ENCODE measurements at places on chromosomes 2 and 18.

- peak; percentile 25 for DNase-seq
These were observed 319.9 kb downstream of the EN1 start for GRCh38 chr2:118527571-118527970.

DNA sequence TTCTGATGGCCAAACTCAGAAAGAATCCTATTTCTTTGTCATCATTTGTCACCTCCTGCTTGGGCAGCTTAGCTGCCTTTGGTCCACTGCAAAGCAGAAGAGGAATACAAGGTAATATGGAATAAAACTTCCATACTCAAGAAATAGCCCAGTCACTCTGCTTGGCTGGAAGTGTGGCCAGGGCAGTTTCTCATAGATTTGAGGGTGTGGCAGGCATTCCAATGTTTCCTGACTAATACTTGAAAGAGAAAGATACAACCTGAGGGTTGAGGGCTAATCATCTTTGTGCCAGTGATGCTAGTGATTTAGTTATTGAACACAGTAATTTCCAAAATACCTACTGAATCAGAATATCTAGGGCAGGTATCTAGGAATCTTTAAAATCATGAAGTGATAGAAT is 83.1 kb downstream of the FAM161A start:
- DNase-seq = peak; percentile 29

DNA sequence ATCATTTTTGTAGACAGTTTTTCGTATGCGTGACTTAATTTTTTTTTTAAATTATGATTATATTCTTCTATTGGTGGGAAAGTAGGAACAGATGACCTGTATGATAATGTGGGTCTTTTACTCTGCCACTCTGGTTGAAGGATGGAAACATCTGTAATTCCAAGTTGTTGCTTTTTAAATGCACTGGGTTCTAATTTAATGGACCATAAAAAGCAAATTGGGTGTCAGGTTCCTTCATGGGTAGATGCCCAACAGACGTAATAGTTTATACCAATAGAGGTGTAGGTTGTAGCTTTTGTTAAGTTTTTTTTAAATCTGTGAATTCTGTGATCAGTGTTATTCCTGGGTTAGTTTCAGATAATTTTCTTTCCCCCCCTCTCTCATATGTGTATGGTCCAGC is 117.6 kb downstream of the MAP4K4 start:
- no peak for DNase-seq

DNA sequence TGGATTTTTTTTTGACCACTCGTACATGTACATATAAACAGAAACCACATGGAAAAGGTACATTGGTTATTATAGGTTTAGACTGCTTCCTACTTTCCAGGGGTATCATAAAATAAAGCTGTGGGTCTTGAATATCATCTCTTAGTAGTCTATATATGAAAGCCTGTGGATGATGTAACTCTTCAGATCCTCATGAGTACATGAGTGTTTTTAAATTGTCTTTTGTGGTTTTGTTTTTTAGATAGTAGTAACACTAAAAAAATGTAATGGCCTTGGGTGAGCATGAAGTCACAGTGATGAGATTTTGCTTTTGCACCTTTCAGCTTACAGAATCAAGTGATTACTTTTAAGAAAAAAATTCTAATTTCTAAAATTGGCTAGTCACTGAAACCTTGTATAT is 80.2 kb downstream of the RAB3GAP1 start:
- peak; percentile 17 for DNase-seq

- no peak for DNase-seq
These were observed 20.3 kb downstream of the CAB39 start for GRCh38 chr2:230732914-230733401.

GRCh38 chr18:44589693-44590355 is 90.9 kb upstream of the SETBP1 start:
- DNase-seq = peak; percentile 51

GRCh38 chr2:157900684-157901083 is 24.6 kb upstream of the ACVR1 start:
- no peak for DNase-seq

GRCh38 chr18:42185486-42185885 is 230.5 kb downstream of the PIK3C3 start:
- DNase-seq = no peak

DNA sequence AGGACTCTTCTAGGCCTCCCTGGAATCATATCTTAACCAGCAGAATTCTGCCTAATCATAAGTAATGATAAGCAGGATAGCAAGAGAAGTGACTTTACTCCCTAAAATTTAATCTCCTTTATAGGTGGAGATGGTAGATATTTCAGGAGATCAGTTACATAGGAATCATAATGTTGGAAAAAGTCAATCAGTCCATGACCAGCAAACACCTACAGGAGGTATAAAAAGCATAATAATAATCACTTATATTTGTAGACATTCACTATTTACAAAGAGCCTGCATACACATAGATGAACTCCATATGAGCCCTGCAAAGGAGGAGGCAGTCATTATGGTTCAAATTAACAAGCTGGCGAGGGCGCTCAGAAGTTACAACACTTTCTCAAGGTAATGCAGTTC is 2.5 kb downstream of the GALNT5 start:
- no peak for DNase-seq

GRCh38 chr2:43084699-43085091 is 141.7 kb downstream of the ZFP36L2 start:
- no peak for DNase-seq

DNA sequence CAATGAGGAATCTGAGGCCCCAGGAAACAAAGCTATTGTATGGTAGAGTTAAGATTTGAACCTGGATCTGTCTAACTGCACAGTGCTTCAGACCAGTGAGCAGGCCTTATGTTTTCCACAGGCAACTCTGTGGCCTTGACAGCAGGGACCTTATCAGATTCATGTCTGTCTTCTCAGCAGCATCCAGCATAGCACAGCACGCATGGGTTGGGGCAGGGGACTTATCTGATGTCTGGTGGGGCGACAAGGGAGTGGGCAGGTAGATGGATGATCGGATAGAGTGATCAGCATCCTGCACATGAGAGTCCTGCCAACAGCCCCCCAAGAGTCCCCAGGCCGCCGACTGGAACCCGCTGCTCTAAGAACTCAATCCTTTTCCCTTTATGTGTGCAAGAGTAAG is 28.7 kb upstream of the KCNF1 start:
- no peak for DNase-seq

DNA sequence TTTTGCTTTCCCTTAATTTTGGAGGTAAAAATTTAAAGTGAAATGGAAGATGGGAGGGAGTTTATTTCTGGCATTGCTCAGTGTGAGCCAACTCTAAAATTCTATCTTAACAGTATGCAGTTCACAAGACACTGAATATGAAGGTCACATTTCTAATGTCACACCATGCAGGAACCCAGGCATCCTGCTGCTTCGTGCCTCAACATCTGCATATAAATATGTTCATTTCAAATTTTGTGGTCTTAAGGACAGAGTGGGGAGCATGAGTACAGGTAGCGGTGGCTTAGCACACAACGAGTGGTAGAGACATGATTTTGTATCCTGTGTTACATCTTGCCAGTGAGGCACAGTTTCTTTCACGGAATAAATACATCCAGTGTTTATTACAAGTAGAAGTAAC is 102.4 kb downstream of the ARL4C start:
- DNase-seq = no peak

GRCh38 chr2:25377822-25378421 is 36.2 kb upstream of the DNMT3A start:
- no peak for DNase-seq

- DNase-seq = no peak
These were observed 9.0 kb downstream of the EMX1 start for GRCh38 chr2:72926368-72926767.

- peak; percentile 46 for DNase-seq
These were observed 3.0 kb upstream of the IL1RN start for GRCh38 chr2:113124181-113124961.

- no peak for DNase-seq
These were observed 101.0 kb upstream of the CTDP1 start for GRCh38 chr18:79578396-79579260.

- DNase-seq = peak; percentile 14
These were observed 136.4 kb upstream of the GPC1 start for GRCh38 chr2:240298803-240299709.

All from AG20443 (cell line).